ENCODE measurements at places on chromosomes 7 and 10. TPM values are rescaled to one million over a fixed set of nuclear protein-coding genes. Genes with fewer than 3 reads are reported as not detected.

The PGAM1 gene
- total RNA-seq, result 450 TPM

The AS3MT gene
- 7.6 TPM for total RNA-seq

The NOLC1 gene
- 28.4 TPM for total RNA-seq

The ABCB8 gene
- total RNA-seq, result 37.2 TPM

The HOXA2 gene
- 1.3 TPM for total RNA-seq

The SEMA3D gene
- total RNA-seq, result 2.6 TPM

The CALHM1 gene
- not detected for total RNA-seq

The GFRA1 gene
- total RNA-seq, result 0.15 TPM

The AKR1B15 gene
- not detected for total RNA-seq

The INTS15 gene
- 6.3 TPM for total RNA-seq

The CDK14 gene
- total RNA-seq, result 68.5 TPM

The SPDYE16 gene
- 0.33 TPM for total RNA-seq

The PPP1R3A gene
- not detected for total RNA-seq

The IQCE gene
- total RNA-seq, result 9.0 TPM

The OR2A2 gene
- not detected for total RNA-seq

The LMBR1 gene
- total RNA-seq, result 51.2 TPM

The NUPR2 gene
- not detected for total RNA-seq

The ZNF727 gene
- 0.17 TPM for total RNA-seq

The H2BK1 gene
- not detected for total RNA-seq

The CDHR1 gene
- not detected for total RNA-seq

The FGFR2 gene
- total RNA-seq, result 0.17 TPM

The CCDC136 gene
- 11.1 TPM for total RNA-seq

The HIF1AN gene
- 18.2 TPM for total RNA-seq

The RADIL gene
- total RNA-seq, result 1.3 TPM

The NRG3 gene
- not detected for total RNA-seq

The LMOD2 gene
- not detected for total RNA-seq

The RBM20 gene
- not detected for total RNA-seq

The CCZ1B gene
- total RNA-seq, result 19.0 TPM

The CPVL gene
- 0.66 TPM for total RNA-seq

The CAV2 gene
- 79.1 TPM for total RNA-seq

The MAGI2 gene
- total RNA-seq, result 33.2 TPM

The AGAP9 gene
- 5.5 TPM for total RNA-seq

The DPY19L1 gene
- total RNA-seq, result 29.4 TPM

The ENKUR gene
- total RNA-seq, result under 0.01 TPM

The CAMK2B gene
- 0.15 TPM for total RNA-seq

The LRRD1 gene
- not detected for total RNA-seq

The MKX gene
- total RNA-seq, result 0.83 TPM

The KNDC1 gene
- 2.3 TPM for total RNA-seq

The CLDN3 gene
- total RNA-seq, result not detected

The ABCA13 gene
- total RNA-seq, result 2.5 TPM

The UNCX gene
- not detected for total RNA-seq

The PTTG1IP2 gene
- not detected for total RNA-seq

The AVPI1 gene
- total RNA-seq, result 91.5 TPM

The HKDC1 gene
- total RNA-seq, result under 0.01 TPM

The PTN gene
- total RNA-seq, result 35.4 TPM

The PTPRE gene
- 1.7 TPM for total RNA-seq

The CNPY1 gene
- not detected for total RNA-seq

The BUD23 gene
- total RNA-seq, result 54.8 TPM

The PPIA gene
- 1,977 TPM for total RNA-seq

The UPK3B gene
- not detected for total RNA-seq

The SLC16A9 gene
- total RNA-seq, result 0.33 TPM

The RNF133 gene
- total RNA-seq, result 0.73 TPM

The DEPP1 gene
- 77.9 TPM for total RNA-seq

The BHLHA15 gene
- not detected for total RNA-seq

The ITPRID1 gene
- not detected for total RNA-seq

The TMEM213 gene
- total RNA-seq, result not detected

The FGFBP3 gene
- total RNA-seq, result 0.50 TPM

The GJD4 gene
- not detected for total RNA-seq
